GM12892 (cell line): ENCODE measurements at places on chromosomes 7 and 10.

DNA sequence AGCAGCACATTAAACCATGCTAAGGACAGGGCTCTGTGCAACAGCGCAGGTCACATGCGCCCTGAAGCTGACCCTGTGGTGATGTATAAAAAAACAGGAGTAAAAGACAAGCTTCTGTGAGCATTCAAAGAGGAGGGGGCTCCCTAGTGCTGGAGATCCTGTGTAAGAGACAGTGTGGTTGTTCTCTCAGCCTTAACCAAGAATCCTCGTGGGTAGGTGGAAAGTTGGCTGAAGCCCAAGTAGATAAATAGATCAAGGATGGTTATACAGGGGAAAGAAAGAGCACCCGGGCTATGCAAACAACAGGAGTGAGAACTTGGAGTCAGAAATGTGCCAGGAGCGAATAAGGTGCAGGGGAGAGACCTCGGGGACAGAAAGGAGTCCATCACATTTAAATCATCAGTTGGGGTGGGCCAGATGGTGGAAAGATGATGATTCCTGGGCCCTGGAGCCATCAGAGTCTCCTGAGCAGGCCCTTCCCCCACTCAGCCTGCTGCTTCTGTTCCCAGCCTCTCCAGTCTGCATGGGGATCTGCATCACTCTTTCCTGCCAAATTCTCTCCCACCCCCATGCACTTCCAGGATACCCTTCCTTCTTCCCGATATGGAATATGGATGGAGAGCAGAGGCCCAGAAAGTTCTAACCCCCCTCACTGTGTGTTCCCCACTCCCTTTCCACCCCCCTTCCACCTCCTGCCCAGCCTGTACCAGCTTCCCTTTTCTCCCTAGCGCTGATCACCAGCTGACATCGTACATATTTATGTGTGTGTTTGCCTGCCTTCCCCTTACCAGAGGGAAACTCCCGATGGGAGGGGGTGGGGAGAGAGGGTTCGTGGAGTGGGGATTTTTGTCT is 78.1 kb upstream of the PRR15 start:
- DNase-seq = no peak

- DNase-seq = no peak
These were observed 230.9 kb upstream of the AGK start for GRCh38 chr7:141320287-141320686.

GRCh38 chr10:101709359-101710058 is 14.5 kb upstream of the FBXW4 start:
- DNase-seq = no peak

- no peak for DNase-seq
These were observed 3.5 kb upstream of the EPHA1 start for GRCh38 chr7:143411976-143412708.

DNA sequence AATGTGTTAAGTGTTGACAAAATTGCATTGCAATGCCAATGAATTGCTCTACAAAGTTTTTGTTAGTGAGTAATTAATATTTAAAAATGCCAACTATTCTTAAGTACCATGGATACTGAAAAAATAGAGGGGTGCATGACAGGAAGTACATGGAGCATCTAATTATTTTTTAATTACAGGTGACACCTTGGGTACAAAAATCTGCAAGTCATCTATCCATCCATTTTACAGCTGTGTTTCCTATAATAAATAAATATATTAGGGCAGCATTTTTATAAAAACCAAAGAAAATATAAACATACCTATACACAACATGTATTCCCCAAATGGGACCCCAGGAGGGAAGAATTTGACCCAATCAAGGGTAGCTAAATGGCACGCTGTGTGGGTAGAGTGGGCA is 304.6 kb downstream of the XPNPEP1 start:
- DNase-seq = no peak

- DNase-seq = peak; percentile 19
These were observed 81.9 kb upstream of the CALN1 start for GRCh38 chr7:72493850-72494661.

- no peak for DNase-seq
These were observed 756.2 kb downstream of the GATA3 start for GRCh38 chr10:8810677-8811076.

DNA sequence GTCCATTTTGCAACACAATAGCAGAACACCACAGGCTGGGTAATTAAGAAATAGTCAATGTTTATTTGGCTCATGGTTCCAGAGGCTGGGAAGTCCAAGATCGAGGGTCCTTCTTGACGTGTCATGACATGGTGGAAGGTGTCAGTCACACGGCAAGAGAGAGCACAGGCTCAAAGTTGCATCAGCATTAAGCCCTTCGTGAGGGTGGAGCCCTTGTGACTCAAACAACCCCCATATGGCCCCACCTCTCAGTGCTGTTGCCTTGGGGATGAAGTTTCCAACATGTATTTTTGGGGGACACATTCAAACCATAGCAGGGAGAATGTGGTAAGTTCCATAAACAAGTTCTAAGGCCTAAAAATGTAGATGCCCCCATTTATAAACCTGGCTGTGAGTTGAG is 24.6 kb upstream of the GTPBP4 start:
- no peak for DNase-seq

DNA sequence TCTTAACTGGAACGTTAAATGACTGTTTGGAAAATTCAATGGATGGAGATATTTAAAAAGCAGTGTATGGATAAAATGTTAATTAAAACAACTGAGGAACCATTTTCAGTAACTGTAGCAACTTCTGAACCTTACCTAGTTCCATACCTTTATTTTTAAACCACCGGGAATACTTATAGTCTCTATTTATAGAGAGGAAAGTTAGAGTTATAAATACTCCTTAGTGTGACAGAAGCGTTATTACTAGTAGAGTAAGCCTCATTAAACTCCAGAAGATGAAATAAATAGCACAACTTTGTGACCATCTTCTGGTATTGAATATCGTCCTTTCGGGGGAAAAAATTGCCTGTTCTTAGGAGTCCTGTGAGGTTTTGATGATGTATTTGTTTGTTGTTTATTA is 114.9 kb downstream of the LCOR start:
- DNase-seq = no peak

DNA sequence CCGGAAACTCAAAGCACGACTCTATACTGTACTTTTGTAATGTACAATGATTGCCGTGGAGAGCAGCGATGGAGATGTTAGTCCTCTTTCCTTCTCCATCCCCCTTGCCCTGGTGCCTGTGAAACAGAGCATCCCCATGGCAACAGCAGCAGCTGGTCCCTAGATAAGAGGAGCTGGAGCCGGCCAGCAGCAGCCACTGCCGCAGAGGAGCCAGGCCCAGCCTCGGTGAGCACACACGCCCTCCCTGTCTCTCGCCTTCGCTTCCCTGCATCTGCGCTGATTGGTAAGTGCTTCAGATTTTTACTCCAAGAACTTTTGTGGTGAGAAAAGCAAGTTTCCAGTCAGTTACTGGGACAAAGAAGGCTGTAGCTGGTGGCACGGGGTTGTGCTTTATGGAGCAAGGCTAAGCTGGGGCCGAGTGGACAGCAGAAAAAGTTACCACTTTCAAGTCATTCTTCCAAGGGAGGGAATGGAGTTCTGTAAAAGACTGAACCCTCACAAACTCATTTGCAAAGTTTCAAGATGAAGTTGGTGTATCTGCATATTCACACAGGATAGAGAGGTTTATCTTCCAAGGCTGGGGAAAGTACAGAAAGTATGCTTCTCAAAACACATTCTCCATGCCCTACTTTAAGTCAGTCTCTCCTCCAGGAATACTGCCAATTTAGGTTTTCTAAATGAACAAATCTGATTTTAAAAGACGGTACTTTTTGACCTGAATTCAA is at the start of gene PPP1R17:
PPP1R17 (plus strand) TSS at position 192 of the 725 bp plus-strand sequence. CDS start 5,227 bp downstream, outside the sequence.
- no peak for DNase-seq

- DNase-seq = no peak
These were observed 1015.8 kb downstream of the SORCS3 start for GRCh38 chr10:105656856-105657255.

GRCh38 chr7:22631730-22632129 is 95.3 kb upstream of the IL6 start:
- no peak for DNase-seq

GRCh38 chr10:124560377-124561105 is 98.9 kb downstream of the LHPP start:
- DNase-seq = no peak

GRCh38 chr10:21526188-21526859 is 842 bp upstream of the SKIDA1 start:
- peak; percentile 38 for DNase-seq

GRCh38 chr7:46165276-46165675 is 244.2 kb upstream of the IGFBP3 start:
- no peak for DNase-seq

DNA sequence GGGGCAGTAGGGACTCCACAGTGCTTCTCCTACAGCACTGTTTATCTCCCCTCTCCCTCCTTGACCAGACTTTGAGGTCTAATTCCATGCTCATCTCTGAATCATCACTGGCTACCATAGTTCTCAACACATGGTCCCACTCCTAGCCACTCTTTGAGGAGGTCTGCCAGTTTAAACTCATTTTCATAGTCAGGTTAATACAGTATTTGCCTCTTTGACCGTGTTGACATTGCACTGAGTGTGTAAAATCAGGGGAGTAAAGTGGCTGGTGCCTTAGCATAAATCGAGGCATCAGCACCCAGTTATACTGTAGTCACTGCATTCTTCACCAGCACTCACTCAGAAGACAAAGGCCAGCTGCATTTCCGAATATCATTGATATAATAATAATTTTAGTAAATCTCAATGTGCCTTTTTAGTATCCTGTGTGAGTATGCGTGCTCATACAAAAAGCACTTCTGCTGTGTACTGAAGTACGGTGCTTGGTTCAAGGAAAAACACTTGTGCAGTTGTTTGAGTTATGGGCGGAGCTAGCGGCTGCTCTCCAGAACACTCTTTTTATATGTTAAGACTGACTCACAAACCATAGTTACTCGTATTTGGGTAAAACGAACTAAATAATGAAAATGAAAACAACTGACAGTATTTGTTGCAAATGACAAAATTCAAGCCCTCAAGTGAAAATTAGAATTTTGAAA is 89.7 kb downstream of the GALNT11 start:
- no peak for DNase-seq

DNA sequence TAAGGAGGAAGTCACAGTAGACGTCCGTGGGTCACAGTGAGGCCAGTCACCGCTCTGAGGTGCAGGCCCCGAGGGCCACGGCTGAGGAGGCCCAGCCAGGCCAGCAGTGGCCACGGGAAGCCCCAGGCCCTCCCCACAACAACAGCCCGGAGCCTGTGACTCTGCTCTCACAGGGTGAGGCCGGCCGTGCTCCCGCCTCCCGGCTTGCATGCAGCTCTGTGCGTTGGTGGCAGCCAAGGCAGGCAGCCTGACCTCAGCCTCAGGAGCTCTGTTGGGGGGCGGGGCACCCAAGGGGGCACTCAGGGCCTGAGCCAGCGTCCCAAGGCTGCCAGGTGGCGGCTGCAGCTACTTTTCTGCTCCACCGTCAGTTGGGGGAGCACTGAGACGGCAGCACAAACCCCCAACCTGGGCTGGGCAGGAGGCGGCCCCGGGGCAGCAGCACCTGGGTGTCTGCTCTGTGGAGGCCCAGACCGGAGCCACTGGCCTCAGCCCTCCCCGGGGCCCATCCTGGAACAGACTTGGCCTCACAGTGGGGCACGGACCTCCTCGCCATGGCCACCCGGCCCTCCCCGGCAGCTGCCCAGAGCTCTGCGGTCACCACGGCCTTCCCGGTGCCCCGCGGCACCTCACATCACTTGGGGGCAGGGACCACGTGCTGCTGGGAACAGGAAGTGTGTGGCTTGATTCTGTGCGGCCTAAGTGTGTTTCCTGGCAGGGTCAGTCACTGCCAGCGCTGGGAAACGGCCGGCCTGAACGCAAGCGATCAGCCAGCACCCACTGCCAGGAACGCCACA is 13.3 kb downstream of the CYP2W1 start:
- no peak for DNase-seq

- no peak for DNase-seq
These were observed 1.8 kb downstream of the LRRC17 start for GRCh38 chr7:102914585-102914984.

- peak; percentile 68 for DNase-seq
These were observed 13.4 kb upstream of the WDFY4 start for GRCh38 chr10:48670978-48671913.

DNA sequence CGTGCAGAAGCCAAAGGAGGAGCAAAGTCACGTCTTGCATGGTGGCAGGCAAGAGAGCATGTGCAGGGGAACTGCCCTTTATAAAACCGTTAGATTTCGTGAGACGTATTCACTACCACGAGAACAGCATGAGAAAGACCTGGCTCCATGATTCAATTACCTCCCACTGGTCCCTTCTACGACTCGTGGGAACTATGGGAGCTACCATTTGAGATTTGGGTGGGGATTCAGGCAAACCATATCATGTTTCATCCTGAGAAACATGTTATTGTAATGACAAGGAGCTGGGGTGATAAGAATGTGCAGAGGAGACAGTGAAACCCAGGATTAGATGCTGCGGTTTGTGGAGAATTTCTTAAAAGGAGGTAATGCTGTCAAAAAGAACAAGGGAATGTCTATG is 34.0 kb downstream of the THNSL1 start:
- DNase-seq = no peak
